ENCODE measurements at places on chromosomes 4 and X.

GRCh38 chrX:130084631-130085237 lies 25.6 kb downstream of the ELF4 start:
- no peak for DNase-seq

GRCh38 chr4:122450847-122451246 lies 5.7 kb downstream of the IL2 start:
- no peak for DNase-seq

DNA sequence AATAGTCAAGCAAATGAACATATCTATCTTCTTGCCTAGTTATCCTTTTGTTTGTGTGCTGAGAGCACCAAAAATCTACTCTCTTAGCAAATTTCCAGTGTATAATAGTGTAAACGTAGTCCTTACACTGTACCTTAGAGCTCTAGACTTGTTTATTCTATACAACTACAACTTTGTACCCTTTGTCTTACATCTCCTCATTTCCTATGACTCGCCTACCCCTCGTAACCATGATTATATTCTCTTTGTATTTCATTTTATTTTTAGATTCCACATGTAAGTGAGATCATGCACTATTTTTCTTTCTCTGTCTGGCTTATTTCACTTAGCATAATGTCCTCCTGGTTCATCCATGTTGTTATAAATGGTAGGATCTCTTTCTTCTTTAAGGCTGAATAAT lies 37.6 kb downstream of the MAGEB5 start:
- DNase-seq = no peak

- DNase-seq = no peak
Observed at GRCh38 chrX:1809581-1809980, 194.7 kb downstream of the ASMT start.

DNA sequence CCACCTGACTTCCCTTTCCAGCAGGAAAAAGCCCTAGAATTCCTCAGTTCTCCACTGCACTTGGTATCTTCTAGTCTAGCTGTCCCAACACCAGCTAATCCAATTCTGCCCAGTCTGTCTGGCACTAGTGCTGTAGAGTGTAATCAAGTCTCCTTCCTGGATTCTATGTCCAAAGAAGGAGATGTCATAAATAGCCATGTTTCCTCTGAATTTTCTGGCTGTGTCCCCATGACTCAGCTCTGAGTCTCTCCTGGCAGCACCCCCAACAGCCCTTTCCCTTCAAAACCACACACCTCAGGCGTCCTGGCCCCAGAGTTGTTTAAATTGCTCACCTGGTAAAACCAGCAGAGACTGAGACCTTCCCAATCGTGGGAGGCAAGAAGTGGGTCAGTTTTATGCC lies 197.2 kb downstream of the GRXCR1 start:
- no peak for DNase-seq

GRCh38 chr4:16952896-16953630 lies 54.6 kb upstream of the LDB2 start:
- DNase-seq = no peak

DNA sequence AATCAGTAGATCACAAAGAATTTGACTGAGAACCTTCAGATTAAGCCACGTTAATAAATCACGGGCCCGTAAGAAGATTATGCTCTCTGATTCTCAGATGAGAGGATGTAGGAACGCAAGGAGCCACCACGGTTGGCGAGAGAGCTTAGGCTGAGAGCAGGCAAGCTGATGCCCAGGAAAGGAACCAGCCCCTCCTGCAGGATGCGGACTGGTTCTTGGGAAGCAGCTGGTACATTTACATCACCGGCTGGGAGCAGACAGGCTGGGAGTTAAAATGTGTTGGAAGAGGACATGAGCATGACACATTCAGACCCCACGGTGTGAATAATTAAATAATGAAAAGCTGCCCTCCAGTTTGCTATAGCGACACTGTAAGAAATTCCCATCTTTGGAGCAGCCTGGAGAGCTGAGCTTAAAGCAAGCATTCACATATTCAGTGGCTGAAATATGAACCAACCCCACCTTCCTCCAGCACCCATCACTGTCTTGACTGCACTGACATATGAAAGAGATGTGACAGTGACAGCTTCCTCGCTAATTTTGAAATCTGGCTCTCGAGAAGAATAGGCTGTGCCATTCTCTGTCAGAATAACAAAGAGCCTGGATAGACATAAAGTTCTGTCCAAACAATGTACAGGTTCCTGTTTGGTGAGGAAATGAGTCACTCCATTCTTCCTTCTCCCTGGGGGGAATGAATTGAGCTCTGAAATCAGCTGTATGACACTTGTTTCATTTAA lies 33.1 kb downstream of the LNX1 start:
- no peak for DNase-seq

Data from HuH-7.5 (cell line).